ENCODE measurements at places on chromosomes 4 and X.

- no peak for DNase-seq
These were observed 85.9 kb downstream of the RNF150 start for GRCh38 chr4:141047228-141047884.

DNA sequence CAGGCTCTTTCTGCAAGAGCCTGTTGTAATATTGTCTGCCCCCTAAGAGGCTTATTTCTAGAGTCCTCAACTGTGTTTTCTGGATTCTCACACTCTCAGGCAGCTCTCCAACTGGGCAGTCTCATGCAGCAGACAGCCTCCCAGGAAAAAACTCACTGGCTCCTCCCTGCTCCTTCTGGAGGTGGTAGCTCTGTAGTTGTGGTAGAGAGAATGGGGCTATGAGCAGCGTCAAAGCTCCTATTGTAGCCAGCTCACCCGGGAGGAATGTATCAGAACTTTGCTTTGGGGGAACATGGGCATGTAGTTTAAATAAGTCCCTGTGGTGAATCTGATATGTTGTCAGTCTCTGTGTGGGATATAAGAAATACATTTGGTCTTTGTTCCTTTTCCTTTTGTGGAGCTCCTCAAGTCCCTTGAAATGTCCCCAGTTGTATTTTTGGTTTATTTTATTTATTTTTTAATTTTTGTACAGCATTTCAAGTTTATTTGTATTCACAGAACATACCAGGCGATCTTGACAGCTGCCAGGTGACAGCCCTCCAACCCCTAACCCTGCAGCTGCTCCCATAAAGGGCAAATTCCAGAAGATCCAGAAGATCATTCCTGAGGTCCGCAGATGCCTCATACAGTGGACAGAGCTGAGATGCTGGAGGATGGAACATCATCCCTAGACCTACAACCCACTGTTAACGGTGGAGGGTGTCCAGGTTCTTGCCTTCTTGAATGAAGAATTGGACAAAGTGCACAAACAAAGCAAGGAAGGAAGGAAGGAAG is 45.7 kb downstream of the TRIM61 start:
- no peak for DNase-seq

DNA sequence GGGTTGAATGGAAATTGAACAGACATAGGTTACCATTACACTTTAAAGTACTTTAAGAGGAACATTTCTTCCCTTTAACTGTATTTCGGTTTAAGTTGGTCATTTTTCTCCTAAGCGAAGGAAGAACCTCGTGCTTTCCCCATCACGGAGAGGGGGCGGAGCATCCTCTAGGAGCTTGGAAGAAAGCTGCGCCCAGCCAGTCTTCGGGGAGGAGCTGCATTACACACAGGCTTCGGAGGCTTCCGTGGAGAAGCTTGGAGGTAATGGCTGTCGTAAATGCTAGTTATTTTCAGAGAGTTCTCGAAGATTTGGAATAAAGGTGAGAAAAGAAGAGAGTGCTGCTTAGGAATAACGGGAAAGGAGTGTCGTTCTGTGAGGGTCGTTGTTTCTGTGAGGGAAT is at the start of gene PWWP3B:
TSS of gene PWWP3B (plus strand) at position 199 of the 400 bp plus-strand sequence. CDS start 37,128 bp downstream, outside the sequence.
- no peak for DNase-seq

DNA sequence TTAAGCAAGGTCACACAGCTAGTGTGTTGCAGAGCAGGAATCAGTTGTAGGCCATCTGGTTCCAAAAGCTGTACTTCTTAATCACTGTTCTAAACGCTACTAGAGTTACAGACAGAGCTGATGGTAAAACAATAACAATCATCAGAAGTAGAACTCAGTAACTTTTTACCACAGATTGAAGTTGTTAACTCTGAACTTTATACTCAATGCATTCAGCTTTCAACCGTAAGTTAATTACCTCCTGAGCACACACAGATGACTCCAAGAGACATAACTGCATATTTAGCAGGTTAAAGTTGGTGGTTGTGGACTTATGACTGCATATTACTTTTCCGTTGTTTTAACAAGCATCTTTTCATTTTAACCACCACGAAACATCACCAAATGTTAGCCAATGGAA is 127.3 kb downstream of the PRSS12 start:
- DNase-seq = no peak

DNA sequence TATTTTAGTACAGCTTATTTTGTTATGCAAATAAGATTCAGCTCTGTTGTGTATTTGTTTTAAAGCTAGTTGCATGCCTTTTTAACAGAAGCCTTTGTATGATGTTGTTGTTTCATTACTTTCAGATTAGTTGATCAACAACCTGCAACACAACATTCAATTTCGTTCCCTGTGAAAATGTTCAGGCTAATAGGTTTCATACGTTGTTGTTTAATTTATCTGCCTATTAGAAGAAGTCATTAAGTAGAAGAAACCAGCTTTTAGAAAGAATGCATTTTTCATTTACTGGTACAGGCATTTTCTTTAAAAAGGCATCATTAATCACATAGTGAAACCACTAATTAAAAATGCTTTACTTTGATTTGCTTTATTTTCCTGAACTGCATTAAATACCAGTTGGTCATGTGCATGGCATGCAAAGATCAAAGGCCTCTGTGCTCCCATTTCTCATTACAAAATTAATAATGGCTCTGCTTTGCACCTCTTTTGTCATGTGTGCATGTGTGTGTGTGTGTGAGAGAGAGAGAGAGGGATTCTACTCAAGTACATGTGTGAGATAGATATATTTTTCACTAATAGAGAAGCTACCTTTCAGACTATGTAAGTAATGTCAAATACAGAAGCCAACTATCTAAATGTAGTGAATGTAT is 29.2 kb upstream of the CTSO start:
- no peak for DNase-seq

DNA sequence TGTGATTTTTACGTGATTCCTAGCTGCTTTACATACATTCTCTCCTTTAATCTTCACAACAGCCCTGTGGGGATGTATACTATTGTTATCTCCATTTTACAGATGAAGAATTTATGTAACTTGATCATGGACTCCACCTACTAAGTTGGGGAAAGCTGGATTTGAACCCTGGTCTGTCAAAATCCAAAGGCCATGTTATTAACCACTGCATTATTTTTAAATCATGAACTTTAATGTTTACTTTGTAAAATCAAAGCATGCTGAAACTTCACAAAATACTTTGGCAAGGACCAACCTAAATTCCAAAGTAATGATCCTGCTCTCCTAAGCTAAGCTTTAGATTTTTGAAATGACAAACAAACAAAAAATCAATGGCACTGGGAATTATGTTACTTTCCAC is 26.1 kb downstream of the FAM47E start:
- no peak for DNase-seq

DNA sequence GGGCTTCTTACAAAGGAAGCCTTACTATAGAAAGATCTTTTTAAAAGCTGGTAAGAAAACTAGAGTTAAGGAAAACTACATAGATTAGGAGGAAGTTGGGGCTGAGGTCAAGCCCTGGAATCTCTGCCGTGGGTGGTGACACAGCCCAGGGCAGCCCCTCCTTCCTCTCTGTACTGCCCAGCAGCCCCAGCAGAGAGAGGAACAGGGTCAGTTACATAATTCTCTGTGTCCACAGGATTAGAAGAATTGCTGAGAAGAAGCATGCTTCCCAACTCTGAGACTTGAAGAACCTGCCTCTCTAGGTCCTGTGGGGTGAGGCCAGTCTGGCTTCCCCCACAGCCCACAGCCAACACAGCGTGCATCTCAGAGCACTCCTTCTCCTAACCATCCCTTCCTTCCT is 9.2 kb upstream of the ABLIM2 start:
- DNase-seq = no peak

DNA sequence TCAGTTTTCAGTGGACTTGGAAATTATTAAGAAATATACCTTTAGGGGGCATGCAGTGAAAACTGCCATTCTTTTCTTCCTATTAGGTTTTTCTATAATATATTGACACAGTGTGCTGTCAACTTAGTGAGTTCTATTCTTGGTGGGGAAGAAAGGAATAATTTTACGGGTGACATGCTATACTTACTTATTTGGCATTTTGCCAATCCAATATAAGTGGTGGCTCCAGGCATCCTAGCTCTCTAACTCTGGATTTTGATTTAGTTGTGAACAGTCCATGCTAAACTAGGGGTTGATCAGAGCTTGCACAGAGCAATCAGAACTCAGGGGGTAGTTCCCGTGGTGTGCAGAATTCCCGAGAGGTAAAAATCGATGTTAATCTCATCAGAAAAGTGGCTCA is 277.7 kb upstream of the FTHL17 start:
- no peak for DNase-seq

DNA sequence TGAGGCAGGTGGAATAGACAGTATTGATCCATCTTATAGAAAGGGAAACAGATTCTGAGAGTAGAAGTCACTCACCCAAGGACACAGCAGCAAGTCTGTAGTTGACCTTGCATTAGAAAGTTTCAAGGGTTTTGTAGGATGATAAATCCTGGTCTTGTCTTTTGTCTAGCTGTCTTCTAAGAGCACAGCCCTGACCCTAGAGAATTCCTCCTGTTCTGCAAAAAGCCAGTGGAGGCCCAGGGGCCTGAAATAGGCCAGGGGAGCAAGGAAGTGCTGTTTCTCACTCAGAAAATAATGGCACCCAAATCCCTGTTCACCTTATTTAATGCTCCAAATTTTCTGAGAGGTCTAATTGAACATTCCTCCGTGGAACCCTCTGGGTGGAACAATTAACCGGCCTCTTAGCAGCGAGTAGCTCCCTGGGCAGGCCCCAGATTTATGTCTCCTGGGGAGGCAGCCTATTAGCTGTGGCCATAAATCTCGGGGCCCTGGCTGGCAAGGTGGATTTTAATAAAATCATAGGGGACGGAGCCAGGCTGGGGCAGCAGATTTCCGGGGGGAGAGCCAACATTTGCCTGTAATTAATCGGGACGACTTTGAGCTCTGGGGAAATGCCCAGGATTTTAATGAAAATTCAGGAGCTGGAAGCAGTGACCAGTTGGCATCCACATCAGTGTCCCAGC is 49.2 kb upstream of the MSX1 start:
- DNase-seq = no peak

DNA sequence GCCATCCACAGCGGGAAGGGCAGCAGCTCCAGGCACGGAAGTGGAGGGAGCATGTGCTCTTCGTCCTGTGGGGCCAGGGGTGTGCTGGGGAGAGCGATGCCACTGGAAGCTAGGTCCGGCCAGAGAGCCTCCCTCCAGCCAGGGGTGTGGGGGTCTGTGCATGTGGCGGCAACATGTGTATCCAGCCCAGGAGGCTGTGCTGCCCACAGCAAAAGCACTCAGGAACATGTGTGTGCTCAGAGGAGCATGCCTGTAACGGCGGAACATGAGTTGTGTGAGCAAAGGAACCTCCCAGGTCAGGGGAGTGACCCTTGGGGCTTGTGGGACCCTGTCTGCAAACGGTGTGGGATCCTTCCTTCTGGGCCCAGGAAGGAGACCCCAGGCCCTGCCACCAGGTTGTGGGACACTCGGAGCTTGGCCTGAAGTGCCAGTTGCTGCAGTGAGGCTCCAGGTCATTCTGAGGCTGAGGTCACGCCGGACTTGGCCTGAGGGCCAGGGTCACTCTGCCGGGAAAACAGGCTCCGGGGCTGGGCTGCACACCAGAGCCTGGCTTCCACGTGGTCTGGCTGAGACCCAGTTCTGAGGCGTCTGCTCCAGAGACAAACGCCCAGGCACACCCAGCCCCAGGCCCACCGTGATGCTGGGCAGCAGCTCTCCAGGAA is 37.2 kb downstream of the CPLX1 start:
- no peak for DNase-seq

GRCh38 chr4:128256539-128256938 is 31.1 kb downstream of the PGRMC2 start:
- DNase-seq = no peak

GRCh38 chr4:145819853-145820181 is 118.8 kb downstream of the ZNF827 start:
- DNase-seq = no peak

DNA sequence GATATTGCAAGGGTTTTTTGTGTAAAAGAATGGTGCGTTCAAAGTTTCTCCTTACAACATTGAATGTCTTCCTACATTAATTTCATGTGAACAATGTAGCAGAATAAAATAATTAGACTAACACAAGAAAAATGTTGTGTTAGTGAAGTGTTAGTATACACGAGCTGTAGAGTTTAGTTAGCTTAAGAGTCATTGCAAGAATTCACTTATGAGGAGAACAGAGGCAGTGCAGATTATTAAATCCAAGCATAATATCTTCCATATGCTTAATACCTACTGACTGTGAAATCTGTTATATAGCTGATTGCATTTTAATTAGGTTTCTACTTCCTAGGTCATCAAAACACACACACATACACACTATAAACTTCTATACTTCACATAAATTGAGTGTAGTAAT is 959.0 kb downstream of the FAT4 start:
- no peak for DNase-seq

- DNase-seq = peak; percentile 26
These were observed 47.3 kb upstream of the SCML1 start for GRCh38 chrX:17689971-17690409.

DNA sequence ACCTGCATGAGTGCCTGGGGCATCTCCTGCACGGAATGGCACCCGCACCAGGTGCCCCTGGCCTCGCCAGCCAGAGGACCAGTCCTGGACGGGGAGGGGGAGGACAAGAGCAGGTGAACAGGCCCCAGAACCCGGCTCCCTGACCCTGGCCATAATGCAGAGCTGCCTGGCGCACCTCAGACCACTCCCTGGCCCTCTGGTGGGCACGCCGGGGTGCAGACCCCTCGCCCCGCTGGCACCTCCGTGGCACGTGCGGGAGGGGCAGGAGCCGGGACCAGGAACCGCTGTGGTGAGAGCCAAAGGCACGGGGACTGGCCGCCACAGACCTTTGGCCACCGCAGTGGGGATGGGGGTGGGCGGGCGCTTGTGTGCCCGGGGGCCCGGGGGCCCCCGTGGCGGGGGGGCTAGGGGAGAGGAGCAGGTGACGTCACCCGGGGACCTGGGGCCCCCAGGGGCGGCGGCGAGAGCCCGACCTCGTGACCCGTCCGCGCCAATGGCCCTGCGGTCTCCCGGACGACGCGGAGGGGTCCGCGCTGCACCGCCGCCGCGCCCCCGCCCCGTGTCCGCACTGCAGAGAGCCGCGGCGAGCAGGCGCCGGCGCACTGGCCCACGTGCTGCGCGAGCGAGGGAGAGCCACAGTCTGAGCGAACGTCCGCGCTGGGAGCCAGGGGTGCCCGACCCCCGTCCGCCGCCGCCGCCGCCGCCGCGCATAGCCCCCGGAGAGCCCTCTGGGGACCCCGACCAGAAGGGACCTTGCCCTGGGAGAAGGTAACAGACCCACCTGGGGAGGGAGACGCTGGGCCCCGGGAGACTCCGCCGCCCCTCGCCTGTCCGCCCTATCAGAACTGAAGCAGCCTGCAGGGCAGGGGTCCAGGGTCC is at the start of gene PNMA3:
TSS of gene PNMA3 (plus strand) at position 600 of the 879 bp plus-strand sequence. CDS start 586 bp downstream, outside the sequence.
- DNase-seq = peak; percentile 9

DNA sequence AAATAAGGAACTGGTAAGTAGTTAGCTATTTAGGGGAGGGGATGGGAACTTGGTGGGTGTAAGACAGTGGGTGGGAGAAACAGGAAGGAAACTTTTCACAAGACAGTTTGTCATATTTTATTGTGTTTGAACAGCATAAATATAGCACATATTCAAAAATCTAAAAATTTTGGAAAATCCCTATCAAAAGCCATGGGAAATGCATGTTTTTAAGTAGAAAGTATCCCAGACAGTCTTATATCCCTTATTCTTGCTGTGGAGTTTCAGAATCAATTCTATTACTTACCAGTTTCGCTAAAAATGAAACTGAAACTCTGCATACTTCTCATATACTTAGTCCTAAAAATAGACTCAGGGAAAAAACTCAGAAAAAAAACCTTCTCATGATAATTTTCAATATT is 22.3 kb upstream of the RASGEF1B start:
- no peak for DNase-seq
